ENCODE measurements at places on chromosomes 2 and 18.

- no peak for DNase-seq
These were observed 1344.2 kb downstream of the LRP1B start for GRCh38 chr2:140786585-140786984.

GRCh38 chr18:61322265-61322873 is 10.9 kb upstream of the CDH20 start:
- DNase-seq, result no peak

DNA sequence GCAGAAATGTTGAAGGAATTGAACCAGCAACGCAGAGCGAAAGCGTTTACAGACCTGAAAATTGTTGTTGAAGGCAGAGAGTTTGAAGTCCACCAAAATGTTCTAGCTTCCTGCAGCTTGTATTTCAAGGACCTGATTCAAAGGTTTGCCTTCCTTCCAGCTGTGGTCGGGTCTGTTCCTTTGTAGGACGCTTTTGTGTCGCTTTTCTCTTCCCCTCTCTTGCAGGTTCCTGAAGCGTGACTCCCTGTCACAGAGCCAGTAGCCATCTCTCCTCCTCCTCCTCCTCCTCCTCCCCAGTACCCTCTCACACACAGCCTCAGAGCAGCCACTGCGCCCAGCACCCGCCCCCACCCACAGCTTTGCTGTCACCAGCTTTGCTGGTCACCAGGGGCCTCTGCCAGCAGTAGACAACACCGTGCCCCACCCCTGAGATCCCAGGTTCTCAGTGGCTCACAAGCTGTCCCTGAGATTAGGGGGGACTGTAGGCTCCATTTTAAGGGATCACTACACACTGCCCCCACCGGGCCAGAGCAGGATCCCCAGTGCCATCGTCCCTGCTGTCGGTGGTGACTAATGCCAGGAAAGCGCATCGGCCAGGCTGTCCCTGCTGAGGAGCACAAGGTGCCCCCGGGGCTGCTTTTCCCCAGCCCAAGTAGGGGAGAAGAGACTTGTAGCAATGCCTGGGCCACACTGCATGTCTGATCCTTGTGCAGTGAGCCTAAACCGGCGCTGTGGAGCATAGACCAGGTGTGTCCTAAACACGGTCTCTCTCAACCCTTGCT is 242.3 kb downstream of the ATAD2B start:
- no peak for DNase-seq

DNA sequence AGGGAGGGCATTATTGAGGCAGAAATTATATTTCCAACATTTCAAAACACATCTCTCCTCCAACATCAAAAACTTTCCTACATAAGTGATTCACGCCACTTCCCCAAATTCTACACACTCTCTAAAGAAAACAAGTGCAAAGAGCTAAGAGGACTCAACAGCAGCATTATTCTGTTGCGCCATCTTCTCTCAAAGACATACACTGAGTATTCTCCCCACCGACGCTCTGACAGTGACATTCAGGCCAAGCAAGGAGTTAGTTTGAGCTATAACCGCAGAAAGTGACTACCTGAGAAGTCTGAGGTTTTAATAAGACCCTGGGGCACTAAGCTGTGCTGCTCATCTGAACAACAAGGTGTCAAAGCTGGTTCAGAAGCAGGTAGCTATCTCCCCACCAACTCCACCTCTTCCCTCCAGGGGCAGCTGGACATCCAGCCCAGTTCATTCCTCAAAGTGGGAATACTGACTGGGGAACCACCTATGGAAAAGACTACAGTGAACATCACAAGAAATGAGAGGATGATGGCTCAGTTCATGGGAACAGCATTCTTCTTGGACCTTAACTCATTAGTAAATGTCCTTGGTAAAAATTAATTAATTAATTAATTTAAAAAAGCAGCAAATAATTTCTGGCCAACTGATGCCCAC is 309.5 kb upstream of the CCDC68 start:
- DNase-seq, result no peak

GRCh38 chr2:112985090-112985489 is 7.3 kb downstream of the IL36G start:
- DNase-seq, result no peak

DNA sequence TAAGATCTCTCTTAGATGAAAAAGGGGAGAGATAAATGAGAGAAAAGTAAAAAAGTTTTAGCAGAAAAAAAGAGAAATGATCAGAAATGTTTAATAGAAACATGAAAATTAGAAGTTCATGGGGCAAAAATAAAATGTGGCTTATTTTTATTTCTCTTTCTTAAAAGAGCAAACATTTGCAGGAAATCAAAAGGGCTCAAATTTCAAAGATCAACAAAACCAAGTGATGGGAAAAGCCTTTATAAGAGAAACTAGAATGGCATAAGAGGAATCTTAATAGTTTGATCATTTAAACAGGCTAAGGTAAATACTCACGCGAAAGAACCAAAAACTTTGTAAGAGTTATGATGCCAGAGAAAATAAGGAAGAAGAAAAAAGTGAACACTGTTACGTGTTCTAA is 23.3 kb upstream of the DAW1 start:
- no peak for DNase-seq

- no peak for DNase-seq
These were observed 1070.2 kb upstream of the NXPH2 start for GRCh38 chr2:139850254-139850890.

DNA sequence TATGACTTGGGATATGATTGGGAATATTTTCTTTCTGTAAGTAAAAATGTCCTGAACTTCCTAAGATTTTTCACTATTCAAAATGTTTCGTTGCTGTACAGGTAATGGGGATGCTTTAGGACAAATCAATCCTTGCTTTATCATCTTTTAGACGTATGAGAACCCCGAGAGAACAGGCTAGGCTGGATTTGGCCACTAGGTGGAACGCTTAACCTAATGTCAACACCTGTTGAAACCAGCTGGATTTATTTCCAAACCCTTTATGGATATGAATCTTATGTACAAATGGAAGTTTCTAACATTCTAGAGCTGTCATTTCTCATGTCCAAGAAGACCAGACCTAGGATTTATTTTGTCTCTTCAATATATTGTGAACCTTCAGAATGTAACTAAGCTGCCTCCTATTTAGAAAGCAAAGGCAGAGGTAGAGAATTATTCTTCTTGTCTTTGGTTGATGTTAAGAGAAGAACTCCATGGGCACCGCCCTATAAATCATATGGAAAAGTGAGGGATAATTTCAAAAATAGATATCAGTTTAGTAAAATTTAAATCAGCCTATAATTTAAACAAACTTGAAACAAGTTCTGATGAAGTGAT is 96.7 kb downstream of the PMAIP1 start:
- no peak for DNase-seq

DNA sequence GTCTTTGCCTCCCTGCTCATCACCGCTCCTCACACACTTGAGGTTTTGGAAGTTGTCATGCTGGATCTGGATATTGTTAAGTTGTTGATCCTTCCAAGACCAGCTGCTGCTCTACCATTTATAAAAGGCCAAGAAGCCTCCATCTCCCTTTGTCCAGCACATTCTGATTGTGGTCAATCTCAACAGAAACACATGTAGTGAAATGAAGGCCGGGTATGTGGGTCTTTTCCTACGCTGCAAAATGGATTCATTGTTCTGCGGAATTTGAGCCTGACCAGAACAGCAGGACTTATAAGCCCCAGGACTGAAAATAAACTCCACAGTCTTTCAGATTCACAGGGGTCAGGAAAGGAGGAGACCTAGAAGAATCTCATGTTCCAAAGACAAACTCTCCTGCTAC is 238.4 kb downstream of the CMPK2 start:
- no peak for DNase-seq

DNA sequence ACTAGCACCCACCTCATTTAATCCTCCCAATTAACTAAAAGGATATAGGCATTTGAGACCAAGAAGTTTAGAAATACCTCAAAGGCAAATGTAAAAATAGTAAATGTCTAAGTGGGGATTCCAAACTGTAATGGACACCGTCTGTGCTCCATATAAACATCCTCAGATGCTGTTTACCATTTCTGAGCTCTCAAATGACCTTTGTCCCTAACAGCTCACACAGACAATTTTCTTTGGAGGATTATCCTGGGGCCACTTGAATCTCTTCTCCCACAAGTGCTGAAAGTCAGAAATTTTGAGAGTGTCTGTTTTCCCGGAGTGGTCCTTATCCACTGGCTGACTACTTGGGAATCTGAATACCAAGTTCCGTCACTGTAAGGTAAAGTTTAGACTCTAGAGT is 1418.9 kb downstream of the LRP1B start:
- DNase-seq, result no peak

DNA sequence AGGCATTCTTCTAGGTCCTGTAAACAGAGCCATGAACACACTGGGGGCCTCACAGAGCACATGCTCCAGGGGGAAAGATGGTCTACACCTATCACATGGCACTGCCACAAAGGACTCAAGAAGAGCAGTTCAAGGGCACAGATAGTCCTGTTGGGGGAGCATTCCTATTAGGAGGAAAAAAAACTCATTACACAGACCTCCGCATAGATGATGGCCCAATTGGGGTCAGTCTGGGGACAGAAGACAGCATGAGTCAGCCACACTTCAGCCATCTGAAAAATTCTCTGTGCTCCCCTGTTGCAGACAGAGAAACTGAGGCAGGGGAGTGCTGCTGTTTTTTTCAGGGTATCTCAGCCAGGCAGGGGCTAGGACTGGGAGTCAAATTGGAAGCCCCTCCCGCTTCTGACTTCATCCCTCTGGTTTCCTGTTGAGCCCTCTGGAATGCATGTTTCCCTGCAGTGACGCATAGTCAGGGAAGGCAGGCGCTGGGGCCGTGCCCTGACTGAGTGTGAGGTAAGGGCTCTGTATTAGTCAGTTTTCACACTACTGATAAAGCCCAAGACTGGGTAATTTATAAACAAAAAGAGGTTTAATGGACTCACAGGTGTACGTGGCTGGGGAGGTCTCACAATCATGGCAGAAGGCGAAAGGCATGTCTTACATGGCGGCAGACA is 67.9 kb downstream of the RHOB start:
- no peak for DNase-seq

DNA sequence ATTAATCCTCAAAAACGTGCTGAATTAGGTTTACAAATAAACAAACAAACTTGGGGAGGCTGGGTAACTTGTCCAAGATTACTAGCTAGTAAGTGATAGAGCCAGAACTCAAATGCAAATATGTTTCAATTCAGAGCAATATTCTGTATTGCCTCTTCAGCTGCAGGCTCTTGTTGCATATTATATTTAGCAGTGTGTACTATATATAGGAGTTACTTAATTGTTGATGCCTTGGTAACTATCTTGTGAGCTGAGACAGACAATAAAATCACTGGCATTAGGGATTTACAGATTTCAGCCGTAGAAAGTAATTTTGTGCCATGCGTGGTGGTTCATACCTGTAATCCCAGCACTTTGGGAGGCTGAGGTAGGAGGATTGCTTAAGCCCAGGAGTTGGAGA is 10.2 kb upstream of the ANKRD12 start:
- DNase-seq, result no peak

DNA sequence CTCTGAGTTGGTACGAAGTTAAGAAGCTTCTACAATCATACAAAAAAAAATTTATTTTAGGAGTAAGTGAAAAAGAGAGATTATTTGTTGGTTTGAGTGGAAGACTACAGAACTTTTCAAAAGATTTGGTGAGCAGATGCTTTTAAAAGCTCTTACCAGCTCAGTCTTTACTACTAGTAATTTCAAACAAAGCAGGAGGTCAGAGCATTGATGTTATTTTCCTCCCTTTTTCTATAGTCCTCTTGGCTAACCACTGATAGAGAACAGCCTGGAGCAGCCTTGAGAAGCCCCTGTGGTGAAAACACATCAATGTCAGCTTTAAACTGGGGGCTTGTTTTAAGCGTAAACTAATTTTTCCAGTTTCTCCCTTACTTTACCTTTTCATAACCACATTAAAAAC is 559.3 kb upstream of the CDH2 start:
- DNase-seq, result no peak

DNA sequence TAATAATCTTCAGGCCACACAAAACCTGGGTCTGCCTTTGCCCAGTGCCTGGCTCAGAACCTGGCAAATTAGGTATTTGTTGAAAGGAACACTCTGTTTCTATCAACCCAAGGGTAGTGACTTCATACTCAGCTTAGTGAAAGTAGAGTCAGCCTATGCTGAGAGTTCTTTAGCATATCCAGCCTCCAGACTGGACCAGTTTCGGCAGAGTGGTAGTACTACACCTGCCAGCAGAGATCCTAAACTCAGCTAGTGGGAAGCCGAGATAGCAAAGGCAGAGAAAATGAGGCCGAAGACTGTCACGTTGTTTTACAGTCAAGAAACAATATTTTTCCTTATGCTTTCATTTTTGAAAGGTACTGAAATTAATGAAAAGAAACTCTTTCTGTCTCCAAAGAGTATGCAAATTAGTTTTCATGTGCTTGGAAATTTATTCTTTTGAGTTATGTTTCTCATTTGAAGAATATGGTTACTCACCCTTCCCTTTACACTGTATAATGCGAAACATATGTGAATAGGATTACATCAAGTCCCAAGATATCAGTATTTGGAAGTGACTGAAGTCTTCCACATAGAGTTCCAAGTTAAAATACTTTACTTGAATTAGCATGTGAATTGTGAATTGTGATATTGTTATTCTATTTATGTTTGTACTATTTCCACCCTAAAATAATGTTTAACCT is 52.2 kb upstream of the UGP2 start:
- no peak for DNase-seq

GRCh38 chr2:173238385-173238784 is 116.3 kb upstream of the CDCA7 start:
- DNase-seq, result no peak

- DNase-seq, result no peak
These were observed 26.9 kb upstream of the COL6A3 start for GRCh38 chr2:237440819-237441281.

GRCh38 chr2:195202163-195202845 is 454.7 kb upstream of the SLC39A10 start:
- no peak for DNase-seq

- DNase-seq, result no peak
These were observed 529.2 kb upstream of the ID2 start for GRCh38 chr2:8152392-8153257.

- no peak for DNase-seq
These were observed 102.8 kb downstream of the RBMS1 start for GRCh38 chr2:160390544-160391455.

GRCh38 chr2:160014227-160014626 is 48.2 kb downstream of the PLA2R1 start:
- no peak for DNase-seq

GRCh38 chr18:36408606-36409005 is 111.1 kb downstream of the FHOD3 start:
- no peak for DNase-seq

- no peak for DNase-seq
These were observed 31.1 kb downstream of the SS18 start for GRCh38 chr18:26059357-26059756.

DNA sequence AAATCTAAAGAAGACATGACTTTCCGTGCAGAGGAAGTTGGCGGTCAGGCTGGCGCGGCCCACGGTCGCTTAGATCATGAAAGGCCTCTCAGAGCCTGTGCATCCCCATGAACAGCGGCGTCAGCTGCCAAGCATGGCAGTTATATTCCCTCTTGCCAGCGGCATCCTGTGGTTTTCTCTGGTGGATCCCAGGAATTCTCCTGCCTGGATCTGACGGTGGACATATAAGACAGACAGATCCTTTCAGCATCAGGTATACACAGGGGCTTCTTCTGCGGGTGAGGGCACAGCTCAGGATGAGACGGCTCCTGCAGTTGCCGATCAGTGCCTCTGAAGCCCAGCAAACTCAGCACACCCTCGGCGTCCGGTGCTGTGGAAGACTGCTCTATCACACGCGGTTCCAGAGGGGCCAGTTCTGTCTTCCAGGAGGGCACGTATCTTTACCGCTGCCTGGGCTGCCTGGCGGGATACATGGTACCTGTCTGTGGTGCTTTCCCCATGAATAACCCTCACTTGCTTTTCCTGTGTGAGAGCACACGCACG is 157.8 kb downstream of the LDLRAD4 start:
- no peak for DNase-seq

All from mesenteric fat pad (tissue), 1 donor.